Psoas muscle (tissue), 8 donors: ENCODE measurements at places on chromosomes 11 and 22. TPM values are rescaled to one million over a fixed set of nuclear protein-coding genes. Genes with fewer than 3 reads are reported as not detected.
A peak's percentile ranks its signal among the peaks of the same experiment; 100 is the strongest.

Gene OR52J3
- total RNA-seq, result not detected

Gene OR4A16
- not detected for total RNA-seq

Gene FIBIN
- 3.0 TPM for total RNA-seq

Gene MRGPRF
- total RNA-seq, result 2.5 TPM

Gene MMP13
- total RNA-seq, result not detected

Gene OR5B21
- total RNA-seq, result not detected

Gene CD248
- total RNA-seq, result 7.3 TPM

Gene SOX6
- total RNA-seq, result 23.2 TPM

Gene DDIAS
- total RNA-seq, result 2.1 TPM

Gene NCF4
- 4.3 TPM for total RNA-seq

Gene RTN4RL2
- total RNA-seq, result 0.80 TPM

Gene TESMIN
- total RNA-seq, result 0.44 TPM

Gene IGSF22
- 0.54 TPM for total RNA-seq

Gene C11orf16
- not detected for total RNA-seq

- H3K4me3 ChIP-seq, result no peak overlapping the region
- peaks cover 100% of the 10 kb centered on the region for H3K36me3 ChIP-seq
- H3K27ac ChIP-seq, result no peak overlapping the region
- no peaks in the 10 kb centered on the region for H3K27me3 ChIP-seq
- DNase-seq, result no peak
- H3K4me1 ChIP-seq, result no peaks in the 10 kb centered on the region
Observed at GRCh38 chr22:41350087-41350486, 31.7 kb upstream of the TEF start.

GRCh38 chr11:15006139-15006759 lies 34.1 kb upstream of the CALCA start:
- no peak overlapping the region for H3K27ac ChIP-seq
- no peaks in the 10 kb centered on the region for H3K36me3 ChIP-seq
- H3K4me3 ChIP-seq, result no peak overlapping the region

GRCh38 chr11:8286886-8287285 lies 23.2 kb upstream of the LMO1 start:
- DNase-seq, result no peak
- H3K27ac ChIP-seq, result no peak overlapping the region
- H3K4me3 ChIP-seq, result no peak overlapping the region
- H3K4me1 ChIP-seq, result peaks cover 7% of the 10 kb centered on the region

GRCh38 chr22:38214302-38215056 lies 12.7 kb downstream of the MAFF start:
- H3K36me3 ChIP-seq, result peaks cover 6% of the 10 kb centered on the region
- peak; percentile 86 for DNase-seq
- H3K4me3 ChIP-seq, result peak overlapping the region; percentile 44
- no peaks in the 10 kb centered on the region for H3K27me3 ChIP-seq
- H3K4me1 ChIP-seq, result peaks cover 26% of the 10 kb centered on the region

DNA sequence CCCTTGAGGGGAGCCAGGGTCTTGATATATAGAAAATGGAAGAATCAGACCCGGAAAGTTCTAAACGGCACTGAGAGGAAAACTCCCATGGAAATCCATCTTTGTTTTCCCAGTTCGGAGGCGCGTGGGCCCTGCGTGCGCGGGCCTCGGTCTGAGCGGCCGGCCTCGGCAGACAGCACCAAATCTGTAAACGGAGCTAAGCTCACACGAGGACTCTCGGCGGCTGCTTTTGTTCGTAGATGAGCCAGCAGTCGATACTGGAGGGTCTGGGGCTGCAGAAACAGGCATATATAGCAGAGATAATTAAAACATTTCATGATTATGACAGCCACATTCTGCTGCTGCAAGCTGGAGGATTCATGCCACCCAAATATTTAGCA lies 68.5 kb upstream of the PPARA start:
- peak; percentile 27 for DNase-seq
- H3K4me3 ChIP-seq, result peak overlapping the region; percentile 95
- peaks cover 11% of the 10 kb centered on the region for H3K36me3 ChIP-seq
- peak overlapping the region; percentile 98 for H3K27ac ChIP-seq
- H3K4me1 ChIP-seq, result peaks cover 79% of the 10 kb centered on the region

- no peaks in the 10 kb centered on the region for H3K36me3 ChIP-seq
- DNase-seq, result no peak
- no peak overlapping the region for H3K27ac ChIP-seq
- H3K27me3 ChIP-seq, result no peaks in the 10 kb centered on the region
- no peaks in the 10 kb centered on the region for H3K4me1 ChIP-seq
- no peak overlapping the region for H3K4me3 ChIP-seq
Observed at GRCh38 chr11:93025558-93026255, 56.3 kb downstream of the MTNR1B start.

DNA sequence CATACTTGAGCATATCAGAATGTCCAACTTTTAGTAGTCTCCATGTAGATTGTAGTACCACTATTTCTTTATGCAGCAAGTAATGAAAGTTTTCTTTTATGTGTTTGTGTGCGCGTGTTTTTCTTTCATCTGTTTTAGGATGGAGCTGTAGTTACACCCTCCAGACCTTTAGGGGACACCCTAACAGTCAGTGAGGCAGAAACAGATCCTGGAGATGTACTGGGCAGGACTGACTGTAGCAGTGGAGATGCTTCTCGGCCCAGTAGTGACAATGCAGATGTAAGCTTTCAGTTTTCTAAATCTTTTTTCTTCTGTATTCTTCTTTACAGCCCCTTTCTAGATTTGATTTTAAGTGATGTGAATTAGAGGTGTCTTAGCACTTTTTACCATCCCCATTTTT lies 79.9 kb upstream of the GRIK4 start:
- peak overlapping the region; percentile 7 for H3K4me3 ChIP-seq
- peak overlapping the region; percentile 82 for H3K27ac ChIP-seq
- no peaks in the 10 kb centered on the region for H3K27me3 ChIP-seq
- no peak for DNase-seq
- H3K36me3 ChIP-seq, result peaks cover 68% of the 10 kb centered on the region
- peaks cover 23% of the 10 kb centered on the region for H3K4me1 ChIP-seq

DNA sequence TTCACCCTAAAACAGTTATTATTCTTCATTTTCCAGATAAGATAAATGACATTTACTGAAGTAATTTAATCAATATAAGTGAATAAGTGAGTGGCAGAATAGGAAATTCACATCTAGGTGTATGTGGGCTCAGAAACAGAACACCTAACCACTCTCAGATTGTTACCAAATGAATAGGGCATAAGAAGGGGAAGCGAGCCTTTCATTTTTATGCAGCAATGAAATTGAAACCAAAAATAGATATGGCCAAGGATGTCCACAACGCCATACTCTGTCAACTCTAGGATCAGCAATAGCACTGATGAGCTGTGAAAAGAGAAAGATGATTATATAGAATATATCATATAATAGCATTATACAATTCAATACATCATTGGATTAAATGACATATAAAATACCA lies 398.1 kb upstream of the API5 start:
- H3K36me3 ChIP-seq, result no peaks in the 10 kb centered on the region
- H3K4me3 ChIP-seq, result no peak overlapping the region
- H3K4me1 ChIP-seq, result no peaks in the 10 kb centered on the region
- no peak for DNase-seq

DNA sequence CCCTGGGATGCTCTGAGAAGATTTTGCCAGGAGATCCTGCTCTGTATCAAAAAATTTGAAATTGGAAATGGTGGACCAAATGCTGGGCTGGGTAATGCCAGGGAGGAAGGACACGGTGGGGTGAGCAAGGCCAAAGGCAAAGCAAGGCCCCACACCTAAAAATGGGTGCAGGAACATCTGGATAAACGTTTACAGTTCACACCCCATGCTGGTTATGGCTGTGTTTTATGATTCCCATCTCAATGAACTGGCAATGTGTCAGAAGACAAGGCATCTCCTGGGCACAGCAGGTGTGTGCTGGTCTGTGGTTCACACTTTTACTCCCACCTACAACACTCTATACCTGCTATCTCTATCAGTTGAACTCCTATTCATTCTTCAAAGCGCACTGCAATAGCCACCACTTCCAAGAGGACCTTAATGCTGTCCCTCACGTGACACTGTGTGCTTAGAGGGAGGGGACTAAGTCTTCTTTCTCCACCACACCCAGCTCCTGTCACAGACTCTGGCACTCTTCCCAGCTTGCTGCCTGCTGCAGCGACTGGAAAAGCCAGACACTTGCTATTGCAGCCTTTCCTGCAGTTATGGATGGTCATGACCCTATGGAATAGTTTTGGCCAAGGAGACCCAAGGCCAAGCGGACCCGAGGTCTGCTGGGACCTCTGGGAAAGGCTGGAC lies 277.5 kb downstream of the CTTN start:
- H3K4me3 ChIP-seq, result no peak overlapping the region
- no peaks in the 10 kb centered on the region for H3K36me3 ChIP-seq
- no peaks in the 10 kb centered on the region for H3K4me1 ChIP-seq
- no peak overlapping the region for H3K27ac ChIP-seq
- H3K27me3 ChIP-seq, result peaks cover 11% of the 10 kb centered on the region
- no peak for DNase-seq

GRCh38 chr11:112355726-112356125 lies 95.1 kb upstream of the PLET1 start:
- H3K27ac ChIP-seq, result no peak overlapping the region
- H3K4me3 ChIP-seq, result no peak overlapping the region
- no peaks in the 10 kb centered on the region for H3K4me1 ChIP-seq

DNA sequence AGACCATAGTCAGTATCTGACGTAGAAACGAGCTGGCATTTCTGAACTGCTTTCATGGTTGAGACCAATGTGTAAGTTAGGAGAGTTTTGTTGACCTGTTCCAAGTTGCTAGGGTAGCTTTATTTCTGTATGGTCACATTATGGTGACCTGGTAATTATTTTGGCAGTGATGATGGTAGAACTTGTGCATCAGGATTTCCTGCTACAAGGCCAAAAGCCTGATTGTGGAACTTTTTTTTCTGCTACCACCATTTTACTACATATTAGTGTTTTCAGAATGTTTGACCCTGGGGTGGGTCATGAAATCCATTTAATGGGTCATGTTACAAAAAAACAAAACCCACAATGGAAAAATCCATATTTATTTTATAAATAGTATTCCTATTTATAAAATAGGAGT lies 18.9 kb downstream of the FBXO7 start:
- peaks cover 100% of the 10 kb centered on the region for H3K36me3 ChIP-seq
- no peaks in the 10 kb centered on the region for H3K27me3 ChIP-seq
- H3K4me1 ChIP-seq, result no peaks in the 10 kb centered on the region
- no peak overlapping the region for H3K27ac ChIP-seq
- no peak for DNase-seq

- no peaks in the 10 kb centered on the region for H3K36me3 ChIP-seq
- peaks cover 15% of the 10 kb centered on the region for H3K4me1 ChIP-seq
- peak overlapping the region; percentile 68 for H3K4me3 ChIP-seq
- peaks cover 21% of the 10 kb centered on the region for H3K27me3 ChIP-seq
Observed at GRCh38 chr11:57640068-57640800, 9.5 kb downstream of the YPEL4 start.

- no peaks in the 10 kb centered on the region for H3K27me3 ChIP-seq
- DNase-seq, result no peak
- no peak overlapping the region for H3K27ac ChIP-seq
- H3K36me3 ChIP-seq, result no peaks in the 10 kb centered on the region
- H3K4me1 ChIP-seq, result peaks cover 3% of the 10 kb centered on the region
- peak overlapping the region; percentile 39 for H3K4me3 ChIP-seq
Observed at GRCh38 chr22:39556970-39557841, 13.3 kb upstream of the CACNA1I start.

- no peak for DNase-seq
- peaks cover 7% of the 10 kb centered on the region for H3K27me3 ChIP-seq
- peak overlapping the region; percentile 59 for H3K4me3 ChIP-seq
- no peaks in the 10 kb centered on the region for H3K36me3 ChIP-seq
- peaks cover 18% of the 10 kb centered on the region for H3K4me1 ChIP-seq
Observed at GRCh38 chr11:46338636-46338987, 8.7 kb upstream of the DGKZ start.

GRCh38 chr22:37312549-37313183 lies 30.4 kb downstream of the CYTH4 start:
- no peak overlapping the region for H3K27ac ChIP-seq
- no peaks in the 10 kb centered on the region for H3K36me3 ChIP-seq
- DNase-seq, result no peak
- H3K27me3 ChIP-seq, result peaks cover 21% of the 10 kb centered on the region
- no peak overlapping the region for H3K4me3 ChIP-seq

DNA sequence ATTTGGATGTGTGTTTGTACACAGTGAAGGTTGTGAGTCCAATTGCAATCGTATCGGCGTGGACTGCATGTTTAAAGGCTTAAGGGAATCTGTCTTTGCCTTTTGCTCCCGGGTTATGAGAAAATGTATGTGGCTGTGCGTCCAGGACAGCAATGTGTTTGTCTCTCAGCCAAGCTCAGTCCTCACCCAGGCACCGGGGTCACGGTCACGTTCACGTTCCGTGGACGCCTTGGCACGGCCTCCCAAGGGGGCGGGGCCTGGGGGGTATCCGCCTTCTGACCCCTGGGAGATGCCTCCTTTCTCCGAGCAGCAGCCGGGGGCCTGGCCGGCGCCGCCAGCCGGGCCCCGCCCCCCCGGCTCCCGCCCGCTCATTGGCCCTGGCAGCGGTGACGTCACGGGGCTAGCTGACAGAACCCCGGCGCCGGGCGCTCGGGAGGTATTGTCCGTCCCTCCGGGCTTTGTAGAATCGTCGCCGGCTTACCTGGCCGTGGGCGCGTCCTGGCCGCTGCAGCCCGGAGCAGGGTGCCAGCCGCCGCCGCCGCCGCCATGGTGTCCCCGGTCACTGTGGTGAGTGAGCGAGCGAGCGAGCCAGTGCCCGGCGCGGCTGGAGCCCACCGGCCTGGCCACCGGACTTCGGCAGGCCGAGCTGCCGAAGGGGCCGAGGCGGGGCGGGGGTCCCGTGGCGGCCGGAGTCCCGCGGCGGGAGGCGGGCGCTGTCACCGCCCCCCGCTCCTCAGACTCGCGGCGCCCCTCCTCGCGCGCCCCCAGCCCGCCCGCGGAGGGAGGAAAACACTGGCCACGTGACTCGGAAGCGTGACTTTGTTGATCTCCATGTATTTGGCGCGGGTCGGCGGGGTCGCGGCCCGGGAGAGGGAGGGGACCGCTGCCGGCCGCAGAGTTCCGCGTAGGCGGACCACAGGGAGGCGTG lies at the start of gene TMEM86A:
Gene TMEM86A, plus strand, starts transcription at position 439 of the 928 bp plus-strand sequence. Its CDS starts 108 bp downstream, at position 547.
- no peaks in the 10 kb centered on the region for H3K36me3 ChIP-seq
- peak within 1 kb of the TSS; percentile 87 for H3K4me3 ChIP-seq
- no peaks in the 10 kb centered on the region for H3K27me3 ChIP-seq
- peaks cover 11% of the 10 kb centered on the region for H3K4me1 ChIP-seq

GRCh38 chr11:121500275-121500674 lies 47.5 kb upstream of the SORL1-AS1 start:
- DNase-seq, result no peak
- no peaks in the 10 kb centered on the region for H3K4me1 ChIP-seq
- H3K27ac ChIP-seq, result no peak overlapping the region
- H3K4me3 ChIP-seq, result no peak overlapping the region
- H3K27me3 ChIP-seq, result no peaks in the 10 kb centered on the region

DNA sequence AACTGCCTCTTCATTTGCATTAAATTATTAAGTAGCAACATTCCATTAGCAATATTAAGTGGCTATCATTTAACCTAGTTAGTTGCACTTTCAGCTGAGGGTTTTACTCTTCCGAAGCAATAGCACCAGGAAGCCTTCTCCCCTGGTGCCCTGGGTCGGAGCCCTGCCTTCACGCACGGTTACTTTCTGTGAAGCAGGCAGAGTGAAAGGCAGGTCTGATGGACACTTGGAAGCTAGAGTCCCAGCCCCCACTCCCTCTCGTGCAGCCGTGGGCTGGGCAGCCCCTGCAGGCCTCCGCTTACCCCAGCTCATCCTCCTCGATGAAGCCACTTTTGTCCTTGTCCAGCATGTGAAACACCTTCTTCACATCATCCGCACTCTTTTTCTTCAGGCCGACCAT lies 2.0 kb downstream of the PVALB start:
- no peaks in the 10 kb centered on the region for H3K27me3 ChIP-seq
- H3K4me1 ChIP-seq, result peaks cover 10% of the 10 kb centered on the region
- DNase-seq, result no peak
- no peak overlapping the region for H3K4me3 ChIP-seq
- H3K27ac ChIP-seq, result no peak overlapping the region
